NCI-H2171 (cell line): ENCODE measurements at places on chromosomes 4 and X.

- DNase-seq: no peak
Measured at GRCh38 chr4:3445829-3446545, 4.2 kb downstream of the HGFAC start.

DNA sequence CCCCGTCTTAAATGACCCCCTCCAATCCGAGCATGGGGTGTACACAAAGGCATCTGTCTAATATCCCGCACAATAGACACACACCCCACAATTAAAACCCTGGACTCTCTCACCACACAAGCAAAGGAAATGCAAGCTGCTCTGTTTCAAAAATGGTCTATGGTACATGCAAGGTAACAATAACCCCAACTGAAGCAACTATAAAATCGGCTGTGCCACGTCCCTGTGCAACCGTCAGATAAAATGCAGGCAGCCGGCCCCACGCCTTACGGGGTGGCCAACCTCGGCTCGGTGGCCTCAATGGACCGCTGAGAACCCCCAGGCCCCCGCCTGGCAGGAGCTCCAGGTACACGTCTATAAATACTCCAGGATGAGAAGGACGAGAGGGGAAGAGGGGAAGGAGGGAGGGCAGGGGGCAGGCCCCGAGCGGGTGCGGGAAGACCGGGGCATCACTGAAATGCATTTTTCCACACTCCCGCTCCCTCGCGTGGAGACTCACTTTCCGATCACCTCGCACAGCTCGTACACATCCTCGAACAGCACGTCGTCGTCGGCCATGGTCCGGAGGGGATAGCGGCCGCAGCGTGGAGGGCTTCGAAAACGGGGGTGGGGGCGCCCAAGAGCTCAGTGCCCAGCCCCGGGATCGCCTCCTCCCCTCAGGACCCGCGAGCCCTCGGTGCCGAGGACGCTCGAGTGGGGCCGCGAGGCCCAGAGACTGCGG is 763 bp downstream of the CASK start:
- peak; percentile 5 for DNase-seq

DNA sequence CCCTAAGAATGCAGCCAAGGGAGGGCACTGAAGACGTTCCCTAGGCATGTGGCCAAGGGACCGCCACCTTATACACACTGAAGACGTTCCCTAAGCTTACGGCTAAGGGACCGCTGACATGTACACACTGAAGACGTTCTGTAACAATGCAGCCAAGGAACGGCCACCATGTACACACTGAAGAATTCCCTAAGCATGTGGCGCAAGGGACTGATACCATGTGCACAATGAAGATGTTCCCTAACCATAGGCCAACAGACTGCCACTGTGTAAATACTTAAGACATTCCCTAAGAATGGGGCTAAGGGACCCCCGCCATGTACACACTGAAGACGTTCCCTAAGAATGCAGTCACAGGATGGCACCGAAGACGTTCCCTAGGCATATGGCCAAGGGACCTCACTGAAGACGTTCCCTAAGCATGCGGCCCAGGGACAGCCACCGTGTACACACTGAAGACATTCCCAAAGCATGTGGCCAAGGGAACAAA is 36.1 kb downstream of the DHRSX start:
- no peak for DNase-seq

DNA sequence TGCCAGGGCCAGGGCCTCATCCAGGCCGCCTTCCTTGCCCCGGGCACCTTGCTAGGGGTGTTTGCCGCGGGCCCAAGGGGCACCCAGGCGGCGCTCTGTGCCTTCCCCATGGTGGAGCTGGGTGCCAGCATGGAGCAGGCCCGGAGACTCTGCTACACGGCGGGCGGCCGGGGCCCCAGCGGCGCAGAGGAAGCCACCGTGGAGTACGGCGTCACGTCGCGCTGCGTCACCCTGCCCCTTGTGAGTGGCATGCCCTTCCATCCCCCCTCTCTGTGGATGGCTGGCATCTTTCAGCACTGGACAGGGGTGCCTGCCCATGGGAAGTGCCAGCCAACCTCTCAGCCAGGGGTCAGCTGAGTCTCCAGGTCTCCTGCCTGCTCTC is 3.6 kb downstream of the PLXNB3 start:
- no peak for DNase-seq

DNA sequence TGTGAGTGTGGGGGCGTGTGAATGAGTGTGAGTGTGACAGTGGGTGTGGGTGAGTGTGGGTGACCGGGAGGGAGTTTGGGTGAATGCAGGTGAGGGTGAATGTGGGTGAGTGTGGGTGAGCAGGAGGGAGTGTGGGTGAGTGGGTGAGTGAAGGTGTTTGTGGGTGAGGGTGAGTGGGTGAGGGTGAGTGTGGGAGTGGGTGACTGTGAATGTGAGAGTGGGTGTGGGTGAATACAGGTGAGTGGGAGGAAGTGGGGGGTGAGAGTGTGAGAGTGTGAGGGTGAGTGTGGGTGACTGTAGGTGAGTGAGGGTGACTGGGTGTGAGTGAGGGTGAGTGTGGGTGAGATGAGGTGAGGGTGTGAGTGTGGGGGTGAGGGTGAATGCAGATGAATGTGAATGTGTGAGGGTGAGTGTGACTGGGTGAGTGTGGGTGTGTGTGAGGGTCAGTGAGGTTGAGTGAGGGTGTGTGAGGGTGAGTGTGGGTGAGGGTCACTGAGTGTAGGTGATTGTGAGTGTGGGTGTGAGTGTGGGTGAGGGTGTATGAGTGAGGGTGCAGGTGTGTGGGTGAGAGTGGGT is 1677.3 kb upstream of the TENM3 start:
- no peak for DNase-seq

- no peak for DNase-seq
Measured at GRCh38 chrX:9690046-9690445, 75.6 kb downstream of the GPR143 start.

- no peak for DNase-seq
Measured at GRCh38 chr4:152534541-152535359, 1.1 kb downstream of the FBXW7 start.

GRCh38 chr4:78880874-78881492 is 58.3 kb downstream of the PAQR3 start:
- no peak for DNase-seq

- no peak for DNase-seq
Measured at GRCh38 chrX:19739683-19740082, 147.7 kb downstream of the SH3KBP1 start.

DNA sequence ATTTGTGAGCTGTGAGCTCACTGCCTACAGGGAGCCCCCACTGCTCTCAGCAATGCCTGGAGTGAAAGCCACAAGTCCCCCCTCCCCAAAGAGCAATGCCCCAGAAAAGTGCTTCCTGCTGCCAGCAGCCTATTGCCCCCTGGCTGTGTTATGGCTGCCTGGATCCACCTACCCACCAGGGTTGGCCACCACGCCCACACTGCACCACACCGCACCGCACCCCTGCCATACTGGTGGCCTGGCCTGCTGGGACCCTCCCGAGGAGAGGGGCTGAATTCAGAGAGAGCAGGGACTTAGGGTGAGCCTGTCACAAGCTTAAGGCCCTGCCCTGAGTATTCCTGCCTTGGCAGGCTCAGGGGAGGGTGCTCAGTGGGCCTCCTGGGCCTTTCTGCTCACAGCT is 4.3 kb downstream of the CFAP99 start:
- DNase-seq: no peak

DNA sequence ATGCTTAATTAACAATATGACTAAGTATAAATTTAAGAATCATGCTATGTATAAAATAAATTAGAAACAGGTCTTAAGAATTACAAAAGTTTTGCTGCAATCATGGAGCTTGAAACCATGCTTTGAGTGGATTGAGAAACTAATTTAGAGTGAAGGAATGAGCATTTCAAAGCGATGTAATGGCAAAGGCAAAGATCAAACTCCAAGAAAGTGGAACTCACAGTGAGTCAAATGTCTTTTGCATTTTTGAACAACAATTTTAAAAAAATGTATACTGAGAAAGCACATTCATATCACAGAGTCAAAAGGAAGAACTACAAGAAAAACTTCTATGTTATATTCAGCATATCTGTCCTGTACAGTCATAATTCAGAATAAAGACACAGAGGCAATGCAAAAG is 6.6 kb downstream of the GPRIN3 start:
- no peak for DNase-seq

DNA sequence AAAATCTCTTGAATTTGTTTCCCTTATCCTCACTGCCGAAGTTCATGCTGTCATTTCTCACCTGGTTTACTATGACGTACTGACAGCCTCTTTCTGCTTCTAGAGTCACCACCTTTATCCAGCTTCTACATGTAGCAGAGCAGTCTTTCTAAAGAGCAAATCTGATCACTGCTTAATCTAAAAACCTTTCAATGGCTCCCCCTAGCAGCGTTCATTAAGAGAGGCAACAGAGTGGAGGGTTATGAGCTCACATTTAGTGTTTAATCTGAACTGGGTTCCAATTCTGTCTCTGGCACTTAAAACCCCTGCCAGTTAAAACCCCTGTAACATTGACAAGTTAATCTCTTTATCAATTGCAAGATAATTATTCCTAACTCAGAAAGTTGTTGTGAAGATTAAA is 4.4 kb downstream of the RBPJ start:
- no peak for DNase-seq

DNA sequence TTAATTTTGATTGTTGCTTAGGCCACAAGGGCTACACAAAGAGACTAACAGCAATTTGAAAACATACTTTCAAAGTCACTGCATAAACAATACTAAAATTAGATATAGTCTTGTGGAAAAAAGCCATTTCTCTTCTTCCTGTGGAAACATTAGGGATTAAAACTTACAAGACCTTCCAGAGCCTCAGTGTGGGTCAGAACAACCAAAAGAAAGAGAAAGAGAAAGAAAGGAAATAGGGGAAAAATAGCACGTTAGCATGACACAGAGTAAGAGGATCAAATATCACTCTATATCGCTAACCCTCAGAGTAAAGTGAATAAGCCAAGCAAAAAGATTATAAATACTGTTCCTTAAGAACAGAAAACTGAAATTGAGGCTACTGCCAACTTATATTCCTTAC is 127.8 kb upstream of the DIAPH2 start:
- DNase-seq: no peak

DNA sequence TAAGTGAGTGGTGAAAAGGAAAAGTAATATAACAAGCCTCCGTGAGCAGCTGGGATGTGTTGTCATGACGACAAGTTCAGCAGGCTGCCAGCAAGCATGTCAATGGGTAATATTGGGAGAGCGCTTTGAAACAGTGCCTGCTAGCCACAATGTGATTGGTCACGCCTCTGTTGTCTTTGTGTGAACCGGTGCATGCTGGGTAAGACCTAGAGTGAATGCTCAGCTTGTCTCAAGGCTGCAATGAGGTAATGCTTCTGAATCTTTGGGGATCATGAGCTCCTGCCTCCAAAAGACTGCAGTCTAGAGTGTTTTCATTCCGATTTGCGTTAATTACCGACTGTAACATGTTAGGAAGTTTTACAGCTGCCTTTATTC is 54.9 kb downstream of the STOX2 start:
- peak; percentile 65 for DNase-seq

DNA sequence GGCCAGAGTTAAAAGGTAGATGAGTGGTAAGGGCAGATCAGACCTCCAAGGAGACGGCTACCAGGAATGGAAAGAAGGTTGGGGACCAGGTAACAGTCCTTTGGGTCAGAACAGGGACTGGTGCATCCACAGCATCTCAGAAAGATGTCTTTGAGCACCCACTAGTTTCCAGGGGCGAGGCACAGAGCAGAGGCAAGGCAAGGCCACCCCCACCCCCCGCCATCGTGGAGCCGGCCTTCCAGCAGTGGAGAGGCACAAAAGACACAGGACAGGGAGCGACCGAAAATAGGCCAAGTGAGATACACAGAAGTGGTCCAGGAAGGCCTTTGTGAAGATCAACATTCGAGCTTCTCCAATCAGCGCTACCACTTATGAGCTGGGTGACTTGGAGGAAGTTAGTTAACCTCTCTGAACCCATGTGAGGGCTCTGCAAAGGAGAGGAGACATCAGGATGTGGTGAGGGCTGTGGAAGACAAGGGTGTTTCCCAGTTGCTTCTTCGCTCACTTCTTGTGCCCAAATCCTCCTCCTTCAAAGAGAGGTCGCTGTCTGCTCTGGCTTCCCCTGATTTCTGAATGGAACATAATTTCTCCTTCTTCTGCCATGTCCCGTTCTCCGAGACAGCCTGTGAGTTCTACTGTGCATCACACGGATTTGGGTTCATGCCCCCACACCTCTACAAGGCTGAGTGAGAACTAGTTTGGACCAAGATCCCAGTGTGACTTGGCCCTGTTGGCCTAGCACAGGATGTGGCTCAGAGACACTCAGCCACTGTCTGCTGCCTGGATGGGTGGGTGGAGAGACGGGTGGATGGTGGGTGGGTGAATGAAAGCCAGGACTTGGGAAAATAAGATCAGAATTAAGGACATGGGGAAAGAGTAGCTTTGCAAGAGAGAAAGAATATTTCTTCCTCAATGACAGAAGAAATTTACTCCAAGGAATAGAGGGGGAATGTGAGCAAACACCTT is 16.7 kb upstream of the MSX1 start:
- no peak for DNase-seq

GRCh38 chr4:30765022-30765421 is 44.9 kb downstream of the PCDH7 start:
- no peak for DNase-seq

DNA sequence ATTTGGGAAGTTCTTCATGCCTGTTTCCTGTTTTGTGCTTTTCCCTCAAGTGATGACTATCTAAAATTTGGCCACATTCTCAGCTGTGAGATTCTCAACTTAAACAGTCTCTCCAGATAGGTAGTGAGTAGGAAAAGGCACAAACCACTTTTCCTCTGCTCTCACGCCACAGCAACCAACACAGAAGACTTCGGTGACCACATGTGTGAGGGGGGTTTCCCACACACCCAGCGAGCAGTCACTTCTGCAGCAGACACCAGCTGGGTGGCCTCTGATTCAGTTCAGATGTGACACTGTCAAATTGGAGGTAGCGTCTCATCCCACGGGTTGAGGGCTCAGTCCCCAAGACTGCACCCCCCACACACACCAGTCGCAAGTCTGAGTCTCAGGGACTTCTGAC is 25.1 kb upstream of the CLDN34 start:
- DNase-seq: no peak

DNA sequence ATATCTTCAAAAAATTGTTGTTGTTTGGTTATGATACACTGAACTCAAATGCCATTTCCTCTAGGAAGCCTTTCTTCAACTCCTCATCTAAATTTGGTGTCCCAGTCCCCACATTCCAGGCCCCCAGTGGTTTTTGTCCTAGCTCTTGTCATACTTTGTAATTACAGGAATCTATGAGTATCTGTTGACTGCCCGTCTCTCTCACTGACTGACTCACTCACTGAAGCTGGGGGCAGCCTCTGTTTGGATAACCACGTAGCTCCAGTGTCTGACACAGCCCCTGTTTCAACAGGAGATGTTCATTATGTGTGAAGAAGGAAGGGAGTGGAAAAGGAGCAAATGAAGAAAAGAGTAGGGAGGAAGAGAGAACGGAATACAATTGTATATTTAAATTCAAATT is 284.1 kb upstream of the TENM3 start:
- DNase-seq: no peak

DNA sequence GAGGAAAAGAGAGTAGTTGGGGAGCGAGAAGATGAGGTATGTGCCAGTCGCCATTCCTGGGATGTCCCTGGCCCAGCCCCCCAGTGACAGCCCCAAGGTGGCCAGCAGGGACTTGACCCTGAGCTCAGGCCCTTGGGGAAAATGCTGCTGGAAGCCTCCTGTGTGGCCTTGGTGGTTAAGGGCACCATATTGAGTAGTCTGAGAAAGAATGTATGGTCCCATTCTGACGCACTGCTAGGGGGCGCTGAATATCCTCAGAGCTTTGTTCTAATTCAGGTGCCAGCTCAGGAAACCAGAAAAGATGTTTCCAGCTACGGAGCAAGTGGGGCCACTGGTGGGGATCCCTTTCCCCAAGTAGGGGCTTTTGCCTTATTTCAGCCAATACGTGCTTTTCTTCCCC is 14.0 kb upstream of the UBA6 start:
- no peak for DNase-seq
